ENCODE measurements at places on chromosomes 1 and 21.
A peak's percentile ranks its signal among the peaks of the same experiment; 100 is the strongest.

DNA sequence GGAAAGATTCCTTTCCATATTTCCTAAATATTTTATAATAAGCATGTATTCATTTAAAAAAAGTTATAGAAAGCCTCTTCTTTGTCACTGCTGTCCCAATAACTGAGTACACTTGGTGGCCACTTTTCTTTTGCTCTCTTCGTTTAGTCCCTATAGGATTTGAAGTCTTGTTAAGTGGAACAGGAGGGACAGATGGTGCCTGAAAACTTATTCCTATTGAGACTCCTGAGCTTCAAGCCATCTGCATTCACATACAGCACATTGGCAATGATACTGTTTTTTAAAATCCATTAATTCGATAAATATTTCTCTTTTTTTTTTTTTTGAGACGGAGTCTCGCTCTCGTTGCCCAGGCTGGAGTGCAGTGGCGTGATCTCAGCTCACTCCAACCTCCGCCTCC lies 2.0 kb upstream of the ZBTB40 start:
- no peak for DNase-seq

GRCh38 chr1:15103211-15103610 lies 50.3 kb upstream of the TMEM51 start:
- no peak for DNase-seq

- peak; percentile 31 for DNase-seq
Measured at GRCh38 chr1:41239988-41240610, 2.0 kb downstream of the SCMH1 start.

DNA sequence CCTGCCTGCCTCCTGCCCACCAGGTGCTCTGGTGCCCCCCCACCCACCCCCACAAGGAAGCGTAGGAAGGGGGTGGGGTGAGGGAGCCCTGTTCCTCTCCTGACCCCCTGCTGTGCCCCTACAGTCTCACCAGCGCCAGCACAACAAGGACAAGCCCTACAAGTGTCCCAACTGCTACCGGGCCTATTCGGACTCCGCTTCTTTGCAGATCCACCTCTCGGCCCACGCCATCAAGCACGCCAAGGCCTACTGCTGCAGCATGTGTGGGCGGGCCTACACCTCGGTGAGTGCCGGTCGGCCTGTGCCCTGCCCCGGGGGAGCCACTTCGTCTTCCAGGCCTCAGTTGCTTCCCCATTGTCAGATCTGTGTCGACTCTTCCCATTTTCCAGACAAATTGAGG lies 25.9 kb downstream of the A3GALT2 start:
- no peak for DNase-seq

DNA sequence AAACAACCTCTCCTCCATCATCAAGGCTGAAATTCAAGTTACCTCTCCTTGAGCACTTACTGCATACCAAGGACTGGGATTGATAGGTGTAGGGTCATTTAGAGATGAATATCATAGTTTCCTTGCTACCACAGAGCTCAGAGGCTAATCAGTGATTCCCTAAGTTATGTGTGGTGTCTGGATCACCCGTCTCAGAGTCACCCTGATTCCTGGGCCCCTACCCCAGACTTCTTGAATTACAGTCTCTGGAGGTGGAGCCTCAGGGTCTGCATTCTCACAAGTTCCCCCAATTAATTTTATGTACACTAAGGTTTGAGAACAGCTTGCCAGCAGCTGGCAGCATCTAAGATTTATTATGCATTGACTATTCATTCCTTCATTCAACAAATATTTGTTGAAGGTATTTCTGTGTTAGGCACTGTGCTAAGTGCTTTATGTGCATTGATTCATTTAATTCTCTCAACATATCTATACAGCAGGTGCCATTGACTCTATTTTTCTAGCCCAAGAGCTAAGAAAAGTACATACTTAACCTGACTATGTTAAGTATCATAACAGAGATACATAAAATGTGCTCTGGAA lies 182.9 kb upstream of the FGGY start:
- no peak for DNase-seq

DNA sequence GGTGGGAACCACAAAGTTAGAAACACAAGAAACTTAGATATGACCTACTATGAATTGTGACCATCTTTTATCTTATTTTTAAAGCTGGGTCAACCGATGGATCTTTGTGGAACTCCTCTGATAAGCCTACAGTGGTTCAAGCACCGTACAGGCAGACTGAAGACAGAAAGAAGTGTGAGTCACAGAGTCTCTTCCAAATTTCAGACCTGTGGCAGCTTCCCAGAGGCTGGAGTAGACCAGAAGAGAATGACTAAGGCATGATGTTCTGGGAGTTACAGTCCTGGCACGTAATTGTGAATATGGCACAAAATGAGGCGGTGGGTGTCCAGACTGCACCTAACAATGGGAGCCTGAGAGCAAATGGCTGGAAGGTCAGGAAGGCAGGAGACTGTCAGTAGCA lies 70.0 kb downstream of the LMO4 start:
- peak; percentile 16 for DNase-seq

GRCh38 chr1:60547821-60548220 lies 474.3 kb upstream of the C1orf87 start:
- DNase-seq: no peak

- DNase-seq: no peak
Measured at GRCh38 chr1:219576931-219577730, 35.8 kb downstream of the ZC3H11B start.

GRCh38 chr1:114509596-114510273 lies 1.3 kb downstream of the TRIM33 start:
- DNase-seq: no peak

DNA sequence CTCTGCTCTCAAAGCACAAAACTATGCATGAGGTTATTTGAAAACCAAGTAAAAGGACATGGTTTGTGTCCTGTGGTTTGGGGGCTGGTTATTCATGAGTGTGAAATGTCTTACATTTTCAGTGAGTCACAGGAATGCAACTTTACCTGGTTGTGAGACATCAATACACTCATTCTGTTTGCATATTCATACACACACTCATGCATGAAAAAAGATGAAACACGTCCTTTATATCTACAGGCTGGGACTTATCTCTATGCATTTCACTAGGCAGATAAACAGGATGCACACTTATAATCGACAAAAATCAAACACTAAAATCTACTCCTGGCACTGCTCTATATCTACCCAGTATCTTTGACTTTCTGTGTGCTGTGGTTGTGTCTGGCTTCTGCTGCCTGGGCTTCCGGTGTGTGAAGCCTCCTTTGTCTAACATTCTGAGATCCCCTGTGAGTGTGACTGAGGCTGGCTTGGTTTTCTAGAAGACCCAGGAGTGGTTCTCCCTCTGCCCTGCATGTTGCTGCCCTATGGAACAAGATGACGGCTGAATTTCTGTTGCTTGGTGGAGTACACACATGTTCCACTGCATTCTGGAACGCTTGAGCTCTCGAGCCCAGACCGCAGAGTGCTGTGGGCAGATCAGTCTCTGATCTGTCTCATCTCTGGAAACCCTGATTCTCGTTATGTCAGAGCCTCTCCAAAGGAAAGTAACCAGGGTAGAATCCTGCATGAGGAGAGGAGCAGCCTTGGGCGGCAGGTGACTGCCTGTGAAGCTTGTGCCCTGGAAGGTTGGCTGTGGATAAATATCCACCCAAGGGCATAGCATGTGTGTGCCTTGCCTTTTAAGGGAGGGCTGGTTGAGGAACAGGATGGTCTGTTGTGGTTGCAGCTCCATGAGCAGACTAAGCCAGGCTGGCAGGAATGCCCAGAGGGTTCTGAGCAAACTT lies 19.7 kb upstream of the FASLG start:
- DNase-seq: peak; percentile 84

- DNase-seq: no peak
Measured at GRCh38 chr1:31397360-31398095, 15.5 kb upstream of the SERINC2 start.

DNA sequence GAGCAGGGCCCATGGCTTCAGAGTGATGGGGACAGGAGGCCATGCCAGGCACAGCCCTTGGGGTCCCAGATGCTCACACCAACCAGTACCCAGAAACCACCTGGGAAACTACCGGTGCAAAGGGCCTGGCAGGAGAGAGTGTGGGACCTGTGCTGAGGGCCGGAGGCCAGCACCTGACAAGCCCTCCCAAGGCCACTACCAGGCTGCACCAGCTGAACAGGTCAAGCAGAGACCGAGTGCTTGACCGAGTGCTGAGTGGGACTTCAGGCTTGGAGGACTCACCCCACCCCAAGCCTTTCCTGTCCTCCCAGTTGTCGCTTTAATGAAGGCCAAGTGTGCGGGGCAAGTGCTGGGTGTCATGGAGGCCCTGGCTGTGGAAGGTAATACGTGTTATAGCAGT lies 36.5 kb downstream of the SNAP47 start:
- DNase-seq: no peak

DNA sequence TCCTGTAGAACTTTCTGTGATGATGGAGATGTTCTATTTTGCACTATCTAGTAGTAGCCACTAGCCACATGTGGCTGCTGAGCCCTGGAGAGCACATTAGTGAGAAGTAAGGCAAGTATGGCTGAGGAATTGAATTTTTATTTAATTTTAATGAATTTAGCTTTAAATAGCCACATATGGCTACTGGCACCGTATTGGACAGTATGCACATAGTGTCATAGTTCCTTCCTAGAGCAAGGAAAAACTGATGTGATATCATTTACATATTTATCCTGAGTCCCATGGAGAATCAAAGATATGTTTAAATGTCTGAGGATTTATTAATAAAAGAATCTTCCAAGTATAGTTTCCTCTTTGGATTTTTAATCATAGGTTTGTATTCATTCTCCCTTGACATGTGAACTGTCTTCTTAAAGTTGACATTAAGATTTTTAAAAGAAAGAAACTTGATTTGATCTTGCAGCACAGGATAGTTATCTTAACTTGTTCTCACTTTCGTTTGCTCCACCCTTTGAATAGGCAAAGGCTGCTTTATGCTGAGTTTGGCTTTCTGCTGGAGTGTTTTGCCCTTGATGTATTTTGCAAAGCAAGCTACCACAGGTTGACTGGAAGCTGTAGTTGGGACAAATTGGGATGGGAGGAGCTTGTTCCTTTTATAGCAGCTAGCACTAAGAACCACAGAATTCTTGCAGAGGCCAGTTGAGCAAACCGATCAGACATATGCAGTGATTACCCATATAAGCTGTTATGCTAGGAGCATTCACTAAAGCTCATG lies 129.7 kb downstream of the VPS13D start:
- DNase-seq: no peak

- no peak for DNase-seq
Measured at GRCh38 chr1:70091811-70092210, 113.6 kb downstream of the LRRC40 start.

- DNase-seq: no peak
Measured at GRCh38 chr1:24074196-24074595, 37.7 kb downstream of the MYOM3 start.

GRCh38 chr1:226657895-226658545 lies 81.1 kb downstream of the ITPKB start:
- no peak for DNase-seq

- DNase-seq: no peak
Measured at GRCh38 chr1:212507369-212507768, 74.6 kb downstream of the NENF start.

GRCh38 chr1:97094247-97094972 lies 372.8 kb downstream of the PTBP2 start:
- DNase-seq: peak; percentile 83

DNA sequence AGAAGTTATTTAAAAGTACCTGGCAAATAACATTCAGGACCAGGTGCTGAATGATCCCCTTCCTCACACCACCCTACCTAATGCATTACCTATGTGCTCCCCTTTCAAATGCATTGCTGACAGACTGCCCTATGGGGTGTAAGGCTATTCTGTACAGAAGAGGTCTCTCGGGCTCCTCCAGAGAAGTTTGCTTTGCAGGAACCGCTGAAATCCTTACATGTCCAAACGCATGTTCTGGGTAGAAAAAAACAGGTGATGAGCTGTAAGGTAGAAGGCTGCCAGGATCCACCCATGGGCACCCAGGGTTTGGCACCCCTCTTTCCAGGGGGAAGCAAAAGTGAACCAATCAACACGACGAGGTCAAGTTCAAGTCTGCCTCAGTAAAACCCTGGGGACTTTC lies 58.3 kb upstream of the TARBP1 start:
- no peak for DNase-seq

- no peak for DNase-seq
Measured at GRCh38 chr1:18644973-18645746, 14.5 kb downstream of the PAX7 start.

- no peak for DNase-seq
Measured at GRCh38 chr1:77950873-77951272, 28.0 kb downstream of the FUBP1 start.

- DNase-seq: no peak
Measured at GRCh38 chr1:212614453-212615200, 6.1 kb downstream of the ATF3 start.

- DNase-seq: no peak
Measured at GRCh38 chr1:32336963-32337675, 1.1 kb upstream of the MARCKSL1 start.

DNA sequence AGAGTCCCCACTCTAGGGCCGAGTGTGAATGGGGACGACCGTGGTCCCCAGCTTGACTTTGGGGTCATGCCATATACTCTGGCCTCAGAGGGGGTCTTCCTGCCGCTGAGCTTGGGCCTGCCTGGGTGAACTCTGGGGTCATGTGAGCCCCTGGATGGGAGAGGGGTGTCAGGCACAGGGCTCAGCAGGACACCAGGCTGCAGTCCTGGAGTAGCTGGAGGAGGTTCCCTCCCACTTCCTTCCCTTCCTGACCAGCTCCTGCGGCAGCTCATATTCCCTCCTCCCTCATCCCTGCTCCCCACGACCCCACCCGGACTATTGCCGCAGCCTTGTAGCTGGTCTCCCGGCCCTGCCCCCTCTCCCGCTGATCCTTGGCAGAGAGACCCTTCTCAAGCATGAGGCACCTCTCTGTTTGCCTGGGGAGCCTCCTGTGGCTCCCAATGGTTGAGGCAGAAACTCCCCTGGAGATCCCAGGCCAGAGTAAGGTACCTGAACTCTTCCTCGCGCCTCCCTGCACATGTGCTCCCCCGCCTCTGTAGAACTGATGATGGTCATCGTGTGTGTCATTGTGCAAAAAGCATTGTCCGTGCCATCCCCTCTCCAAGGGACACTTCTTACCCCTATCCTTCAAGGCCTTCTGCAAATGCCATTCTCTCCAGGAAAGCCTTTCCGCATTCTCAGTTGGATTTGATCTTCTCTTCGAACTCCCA lies 1.8 kb downstream of the TNFRSF1B start:
- no peak for DNase-seq

GRCh38 chr1:228306275-228307217 lies 98.7 kb downstream of the OBSCN start:
- no peak for DNase-seq

DNA sequence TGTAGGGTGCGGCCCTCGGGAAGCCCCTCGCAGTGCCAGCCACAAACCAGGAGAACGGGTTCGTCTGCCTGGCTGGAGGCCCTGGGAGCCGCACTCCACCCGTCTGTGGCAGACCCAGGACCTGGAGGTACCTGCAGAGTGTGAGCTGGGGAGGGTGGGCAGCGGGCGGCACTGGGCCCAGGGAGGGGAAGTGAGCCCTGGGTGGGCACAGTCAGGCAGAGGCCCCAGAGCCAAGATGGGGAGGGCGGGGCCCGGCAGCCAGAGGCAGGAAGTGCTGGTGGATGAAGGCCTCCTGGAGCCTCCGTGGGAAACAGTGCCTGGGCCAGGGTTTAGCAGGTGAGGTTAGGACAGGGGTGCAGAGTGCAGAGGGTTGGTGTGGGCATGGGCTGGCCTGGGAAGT lies 4.0 kb upstream of the PEX10 start:
- DNase-seq: no peak

- no peak for DNase-seq
Measured at GRCh38 chr1:67058242-67058641, 4.3 kb upstream of the SLC35D1 start.
